ENCODE measurements at places on chromosomes 11 and 22.

- DNase-seq: no peak
These were observed 13.1 kb upstream of the SLC1A2 start for GRCh38 chr11:35432464-35432863.

DNA sequence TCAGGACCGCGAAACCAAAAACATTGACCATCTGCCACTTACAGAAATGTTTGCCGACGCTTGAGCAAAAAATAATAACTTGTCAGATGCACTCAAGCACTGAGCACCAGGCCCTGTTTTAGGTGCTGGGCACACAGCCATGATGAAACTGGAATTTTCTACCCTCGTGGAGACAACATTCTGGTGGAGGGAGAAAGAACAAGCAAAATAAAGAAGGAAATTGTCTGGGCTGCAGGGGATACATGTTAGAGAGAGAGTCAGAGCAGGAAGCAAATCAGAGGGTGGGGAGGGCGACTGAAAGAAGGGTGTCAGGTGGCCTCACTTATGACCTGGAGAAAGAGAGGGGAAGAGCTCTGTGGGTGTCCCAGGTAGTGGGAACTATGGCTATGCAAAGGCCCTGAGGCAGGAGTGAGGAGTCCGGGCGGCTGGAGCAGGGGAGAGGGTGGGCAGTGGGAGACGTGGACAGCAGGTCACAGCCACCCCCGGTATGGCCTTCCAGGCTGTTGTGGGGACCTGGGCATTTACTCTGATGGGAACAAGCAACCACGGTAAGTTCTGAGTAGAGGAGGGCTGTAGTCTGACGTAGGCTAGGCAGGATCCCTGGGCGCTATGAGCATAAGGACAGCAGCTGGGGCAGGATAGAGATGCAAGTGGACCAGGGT is 78.8 kb downstream of the MYEOV start:
- DNase-seq: no peak

DNA sequence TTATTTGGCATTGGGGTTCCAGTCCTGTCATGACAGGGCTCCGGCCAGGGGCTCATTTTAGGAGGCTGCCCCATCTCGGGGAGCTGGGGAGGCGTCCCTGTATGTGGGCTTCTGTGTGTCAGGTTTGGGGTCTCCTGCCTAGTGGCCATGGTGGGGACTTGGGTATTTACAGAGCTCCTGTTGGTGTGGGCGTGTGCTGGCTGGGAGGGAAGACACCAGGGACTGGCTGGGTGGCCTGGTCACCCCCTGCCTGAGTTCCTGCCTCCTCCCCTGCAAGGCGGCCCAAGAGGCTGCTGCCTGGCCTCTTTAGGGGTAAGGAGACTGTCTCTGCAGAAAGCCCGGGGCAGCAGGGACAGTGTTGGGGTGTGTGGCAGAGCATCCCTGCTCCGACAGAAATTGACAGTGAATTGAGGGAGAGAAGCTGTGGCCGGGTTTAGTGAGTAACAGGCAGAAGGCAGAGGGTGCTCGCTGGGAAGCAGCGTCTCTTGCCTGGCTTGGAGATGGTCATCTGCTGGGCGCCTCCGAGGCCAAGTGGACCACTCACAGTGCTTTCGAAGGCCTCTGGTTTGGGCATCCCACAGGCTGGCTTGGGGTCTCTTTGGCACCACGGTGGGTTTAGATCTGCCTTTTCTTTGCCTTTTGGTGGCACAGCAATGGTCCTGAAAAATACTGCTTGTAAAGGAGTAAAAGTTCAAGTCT is 40.3 kb upstream of the GRAMD4 start:
- no peak for DNase-seq

- no peak for DNase-seq
These were observed 521 bp upstream of the PTS start for GRCh38 chr11:112225753-112226061.

- no peak for DNase-seq
These were observed 432.2 kb downstream of the RAB38 start for GRCh38 chr11:87743007-87743406.

- no peak for DNase-seq
These were observed 581.5 kb downstream of the LRRC4C start for GRCh38 chr11:40877981-40878380.

GRCh38 chr11:13341026-13341425 is 63.4 kb downstream of the BMAL1 start:
- DNase-seq: no peak

GRCh38 chr22:17043521-17043920 is 35.5 kb upstream of the GAB4 start:
- DNase-seq: no peak

- no peak for DNase-seq
These were observed 32.8 kb downstream of the FAM227A start for GRCh38 chr22:38623351-38623750.
